ENCODE measurements at places on chromosomes 5 and 9.

DNA sequence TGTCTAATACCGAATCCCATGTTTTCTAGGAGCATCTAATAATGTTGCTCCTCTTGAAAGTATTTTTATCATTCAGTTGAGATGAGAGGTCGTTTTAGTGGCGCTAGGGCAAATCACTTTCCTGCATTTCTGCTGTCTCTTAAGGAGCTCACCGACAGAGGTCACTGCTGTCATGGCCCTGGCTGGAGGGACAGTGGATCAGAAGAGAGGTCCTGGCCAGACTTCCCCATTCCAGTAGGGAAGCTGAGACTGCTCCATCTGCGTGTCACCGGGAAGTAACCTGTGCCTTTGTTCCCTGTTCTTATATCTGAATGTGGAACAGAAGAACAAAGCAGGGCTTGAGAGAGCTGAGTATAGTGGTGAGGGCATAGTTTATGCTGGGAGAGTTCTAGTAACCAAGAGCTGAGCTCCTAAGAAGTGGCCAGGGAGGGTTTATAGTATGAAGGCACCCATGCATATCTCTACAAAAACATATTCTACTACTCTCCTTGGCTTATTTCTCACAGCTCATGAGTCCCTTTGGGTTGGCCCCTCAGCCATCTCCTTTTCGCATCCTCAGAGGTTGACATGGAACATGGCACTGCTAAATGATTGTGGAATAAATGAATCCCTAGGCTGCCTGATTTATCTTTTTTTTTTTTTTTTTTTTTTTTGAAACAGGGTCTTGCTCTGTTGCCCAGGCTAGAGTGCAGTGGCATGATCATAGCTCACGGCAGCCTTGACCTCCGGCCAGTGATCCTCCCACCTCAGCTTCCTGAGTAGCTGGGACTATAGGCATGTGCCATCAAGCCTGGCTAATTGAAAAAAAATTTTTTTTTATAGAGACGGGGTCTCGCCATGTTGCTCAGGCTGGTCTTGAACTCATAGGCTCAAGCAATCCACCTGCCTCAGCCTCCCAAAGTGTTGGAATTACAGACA, 27.2 kb downstream of the ATP6V0E1 start:
- DNase-seq: no peak

DNA sequence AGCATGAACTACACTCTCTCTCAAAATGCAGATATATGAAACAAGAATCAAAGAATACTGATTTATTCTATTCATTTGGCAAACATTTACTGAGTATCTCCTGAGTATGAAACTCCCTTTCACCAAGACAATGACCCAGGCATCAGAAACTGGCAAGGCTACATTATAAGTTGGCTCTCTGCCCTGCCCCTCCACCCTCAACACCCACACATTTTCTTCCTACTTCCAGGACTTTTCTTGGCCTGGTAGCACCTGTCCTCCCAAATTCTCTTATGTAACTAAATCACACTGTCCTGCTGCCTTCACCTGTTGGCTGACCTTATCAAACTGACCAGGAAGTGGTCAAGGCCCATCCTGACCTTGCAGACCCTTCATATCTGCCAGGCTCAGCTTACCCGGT, 3.5 kb downstream of the RASEF start:
- DNase-seq: no peak

DNA sequence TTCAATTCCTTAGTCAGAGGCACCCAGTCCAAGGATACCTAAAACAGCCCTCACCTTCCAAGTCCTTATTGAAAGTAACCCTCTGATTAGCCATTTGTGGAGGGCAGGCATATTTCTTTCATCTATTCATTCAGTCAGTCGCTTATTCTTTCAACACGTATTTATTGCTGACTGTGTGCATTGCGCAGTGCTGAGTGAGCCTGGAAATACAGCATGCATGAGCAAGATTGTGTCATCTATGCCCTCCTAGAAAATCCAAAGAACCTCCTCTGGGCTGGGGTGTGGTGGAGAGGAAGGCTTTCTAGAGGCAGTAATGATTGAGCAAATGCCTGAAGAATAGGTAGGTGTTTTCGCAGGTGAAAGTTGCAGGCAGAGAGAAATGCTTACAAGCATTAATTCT, 8.5 kb upstream of the FEM1C start:
- no peak for DNase-seq

- no peak for DNase-seq
Measured at GRCh38 chr9:106930477-106930876, 67.5 kb downstream of the ZNF462 start.

GRCh38 chr9:21160178-21160577, 6.3 kb downstream of the IFNA21 start:
- no peak for DNase-seq

GRCh38 chr5:32504989-32505596, 60.6 kb upstream of the ZFR start:
- no peak for DNase-seq

- no peak for DNase-seq
Measured at GRCh38 chr9:87854580-87854955, 28.1 kb upstream of the SPATA31E1 start.

DNA sequence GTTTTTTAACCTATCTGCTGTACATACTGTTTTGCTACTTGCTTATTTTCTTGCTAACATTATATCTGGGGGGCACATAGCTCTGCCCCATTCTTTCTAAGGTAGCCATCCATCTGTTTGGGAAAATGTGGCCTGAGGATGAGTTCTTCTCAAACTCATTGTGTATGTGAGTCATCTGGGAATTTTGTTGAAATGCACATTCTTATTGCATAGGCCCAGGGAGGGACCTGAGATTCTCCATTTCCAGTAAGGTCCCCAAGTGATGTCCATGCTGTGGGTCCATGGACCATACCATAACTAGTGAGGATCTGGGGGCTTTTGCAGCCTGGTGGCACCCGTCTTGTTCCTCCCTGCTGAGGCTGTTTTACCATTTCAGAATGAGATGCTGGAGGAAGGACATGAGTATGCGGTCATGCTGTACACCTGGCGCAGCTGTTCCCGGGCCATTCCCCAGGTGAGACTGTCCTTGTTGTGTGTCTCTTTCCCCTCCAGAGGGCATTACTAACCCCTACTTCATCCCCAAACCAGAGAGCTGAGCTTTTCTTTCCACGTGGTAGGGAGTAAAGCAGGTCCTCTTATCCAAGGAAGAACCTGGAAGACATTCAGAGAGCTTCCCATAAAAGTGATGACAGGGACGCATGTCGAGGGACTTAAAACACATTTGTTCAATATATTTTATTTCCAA, 28.6 kb downstream of the CYFIP2 start:
- no peak for DNase-seq

- no peak for DNase-seq
Measured at GRCh38 chr5:40312205-40312604, 367.5 kb upstream of the PTGER4 start.

DNA sequence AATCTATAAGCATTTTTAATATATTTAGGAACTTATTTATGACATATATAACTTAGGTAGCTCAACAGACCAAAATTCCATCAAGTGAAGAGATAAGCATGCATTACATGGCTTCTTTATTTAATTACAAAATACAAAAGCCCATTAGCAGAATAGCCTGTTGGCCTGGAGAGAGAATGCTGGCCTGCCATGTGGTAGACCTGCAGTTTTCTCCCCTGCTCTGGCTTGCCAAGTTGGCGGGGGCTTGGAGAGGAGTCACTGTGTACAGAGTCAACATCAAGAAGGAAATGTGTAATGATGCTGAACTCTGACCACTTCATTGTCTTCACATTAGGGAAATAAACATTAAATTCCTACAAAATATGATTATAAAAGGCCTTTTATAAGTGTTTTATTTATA, 69.8 kb upstream of the CNTLN start:
- DNase-seq: no peak

DNA sequence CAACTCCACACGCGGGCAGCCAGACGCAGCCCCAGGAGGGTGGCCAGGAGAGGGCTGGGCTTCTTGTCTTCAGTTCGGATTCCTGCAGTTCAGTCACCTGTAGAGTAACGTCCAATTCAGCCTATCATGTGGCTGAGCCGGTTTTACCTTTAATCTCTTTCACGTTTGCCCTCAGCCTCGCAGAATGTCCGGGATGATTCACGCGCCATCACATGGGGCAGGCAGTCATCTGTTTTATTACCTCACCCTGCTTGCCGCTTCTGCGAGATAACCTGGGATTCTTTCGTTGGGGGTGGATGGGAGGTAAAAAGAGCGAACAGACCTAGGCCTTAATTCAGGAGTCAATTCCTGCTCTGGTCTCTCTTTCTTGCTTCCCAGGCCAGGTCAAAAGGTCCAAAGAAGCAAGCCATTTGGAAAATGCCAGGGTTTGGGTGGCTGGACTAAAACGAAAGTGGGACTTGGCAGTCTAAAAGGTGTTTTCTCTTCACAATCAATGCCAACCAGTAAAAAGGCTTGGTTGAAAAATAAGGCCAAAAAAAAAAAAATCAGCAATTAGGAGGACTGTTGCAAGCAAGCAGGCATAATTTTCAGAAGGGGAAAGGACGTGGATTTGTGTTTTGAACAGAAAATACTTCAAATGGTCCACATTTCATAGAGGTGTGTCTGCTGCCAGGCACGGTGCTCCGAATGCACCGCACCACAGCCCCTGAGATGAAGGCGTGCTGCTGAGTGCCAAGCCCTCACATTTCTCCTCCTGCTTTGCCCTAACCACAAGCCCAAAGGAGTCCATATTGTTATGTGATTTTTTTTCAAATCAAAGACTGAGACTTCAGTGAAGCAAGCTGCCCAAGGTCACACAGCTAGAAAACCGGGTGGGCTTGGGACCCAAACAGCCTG, 2.8 kb upstream of the WWC1 start:
- no peak for DNase-seq
